ENCODE measurements at places on chromosomes 1 and 21. TPM values are rescaled to one million over a fixed set of nuclear protein-coding genes. Genes with fewer than 3 reads are reported as not detected.

The PCNT gene
- 32.3 TPM for total RNA-seq

The DIRAS3 gene
- total RNA-seq: 1.3 TPM

GRCh38 chr21:26739189-26739588 lies 106.0 kb downstream of the ADAMTS1 start:
- DNase-seq: no peak

GRCh38 chr1:5649795-5650194 lies 342.4 kb downstream of the NPHP4 start:
- no peak for DNase-seq

DNA sequence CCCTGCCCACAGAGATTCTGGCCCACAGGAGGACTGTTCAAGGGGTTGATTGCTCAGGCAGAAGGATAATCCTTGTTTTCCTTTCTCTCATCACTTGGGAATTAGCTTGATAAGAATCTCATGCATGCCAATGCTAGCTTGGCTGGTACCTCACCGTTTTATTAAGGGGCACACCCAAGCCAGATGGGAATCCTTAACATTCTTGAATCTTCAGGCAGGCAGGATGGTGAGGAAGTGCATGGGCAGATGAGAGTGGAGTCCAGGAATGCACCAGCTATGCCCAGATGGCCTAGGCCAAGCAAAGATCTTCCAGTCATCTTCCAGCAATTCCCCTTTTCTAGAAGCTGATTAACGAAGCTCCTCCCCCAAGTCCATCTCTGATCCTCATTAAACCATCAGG lies 4.1 kb upstream of the LCE7A start:
- DNase-seq: no peak

DNA sequence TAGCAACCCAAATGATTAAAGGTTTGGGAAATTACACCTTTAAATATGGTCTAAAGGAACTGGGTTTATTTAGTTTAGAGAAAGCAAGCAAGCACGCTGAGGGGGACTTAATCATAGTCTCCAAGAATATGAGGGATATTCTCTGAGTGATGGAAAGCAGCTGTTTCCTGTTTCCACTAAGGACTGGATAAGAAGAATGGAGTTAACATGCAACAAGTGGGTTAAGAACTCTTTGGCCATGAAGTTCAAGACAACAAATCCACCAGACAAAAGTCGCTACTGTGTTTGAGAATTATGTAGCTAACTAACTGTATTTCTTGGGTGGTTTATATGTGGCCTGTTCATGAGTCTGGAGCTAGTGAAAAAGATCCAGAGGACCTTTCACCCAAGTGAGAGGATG lies 85.7 kb downstream of the TGFB2 start:
- DNase-seq: no peak

- DNase-seq: no peak
Observed at GRCh38 chr1:89887270-89887669, 66.4 kb downstream of the LRRC8D start.

GRCh38 chr1:70948396-70949017 lies 99.1 kb downstream of the PTGER3 start:
- no peak for DNase-seq

- no peak for DNase-seq
Observed at GRCh38 chr21:38139380-38140168, 117.2 kb upstream of the KCNJ15 start.

All from neural progenitor cell (in vitro differentiated cells).